ENCODE measurements at places on chromosomes 3 and 15.

DNA sequence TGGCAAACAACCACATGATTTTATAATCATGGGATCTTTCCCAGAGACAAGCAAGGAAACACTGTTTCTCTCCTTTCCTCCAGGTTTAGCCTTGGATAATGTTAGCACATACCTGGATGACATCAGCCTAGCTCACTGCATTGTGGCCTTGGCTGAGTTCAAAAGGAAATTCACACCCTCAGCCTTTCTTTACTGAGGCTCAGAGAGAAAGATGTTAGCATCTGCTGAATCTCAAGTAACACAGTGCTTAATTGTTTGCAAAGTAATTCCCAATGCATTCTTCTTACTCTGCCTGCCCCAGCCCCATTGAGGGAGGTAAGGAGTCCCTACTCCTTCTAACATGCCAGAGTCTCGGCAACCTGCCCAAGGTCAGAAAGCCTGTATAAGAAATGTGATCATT is 432.2 kb upstream of the LMCD1 start:
- DNase-seq = no peak

GRCh38 chr3:129429080-129429451 is 630 bp upstream of the EFCAB12 start:
- DNase-seq = no peak

- DNase-seq = no peak
Observed at GRCh38 chr3:183434503-183434902, 6.1 kb upstream of the MCF2L2 start.

DNA sequence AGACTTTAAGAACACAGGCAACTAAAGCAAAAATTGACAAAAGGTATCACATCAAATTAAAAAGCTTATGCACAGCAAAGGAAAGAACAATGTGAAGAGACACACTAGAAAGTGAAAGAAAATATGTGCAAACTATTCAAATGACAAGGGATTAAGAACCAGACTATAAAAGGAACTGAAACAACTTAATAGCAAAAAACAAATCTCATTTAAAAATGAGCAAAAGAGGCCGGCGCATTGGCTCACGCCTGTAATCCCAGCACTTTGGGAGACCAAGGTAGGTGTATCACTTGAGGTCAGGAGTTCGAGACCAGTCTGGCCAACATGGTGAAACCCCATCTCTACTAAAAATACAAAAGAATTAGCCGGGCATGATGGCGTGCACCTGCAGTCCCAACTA is 14.4 kb downstream of the NGLY1 start:
- DNase-seq = no peak

GRCh38 chr3:30518872-30519271 is 87.5 kb upstream of the TGFBR2 start:
- no peak for DNase-seq

DNA sequence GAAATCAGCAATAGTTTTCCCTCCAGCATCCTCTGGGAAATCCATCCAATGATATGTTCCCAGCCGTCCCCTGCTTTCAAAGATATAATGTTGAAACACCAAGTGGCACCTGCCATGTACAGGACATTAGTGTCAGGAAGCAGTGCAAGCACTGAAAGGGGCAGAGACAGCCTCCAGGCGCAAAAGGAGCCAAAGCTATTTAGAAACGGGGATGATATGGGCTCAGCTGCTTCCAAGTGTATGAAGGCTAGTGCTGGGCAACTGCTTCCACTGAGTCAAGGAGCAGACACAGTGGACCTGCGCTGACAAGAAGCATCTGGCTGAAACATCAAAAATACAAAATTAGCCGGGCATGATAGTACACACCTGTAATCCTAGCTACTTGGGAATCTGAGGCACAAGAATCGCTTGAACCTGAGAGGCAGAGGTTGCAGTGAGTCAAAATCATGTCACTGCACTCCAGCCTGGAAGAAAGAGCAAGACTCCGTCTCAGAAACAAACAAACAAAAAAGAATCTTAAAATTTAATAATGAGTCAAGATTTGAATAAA is 119.7 kb downstream of the AQP9 start:
- no peak for DNase-seq

- no peak for DNase-seq
Observed at GRCh38 chr3:145704020-145704419, 457.0 kb downstream of the PLOD2 start.

- DNase-seq = no peak
Observed at GRCh38 chr15:90762109-90762508, 45.0 kb downstream of the BLM start.

GRCh38 chr3:65497846-65498245 is 540.9 kb downstream of the MAGI1 start:
- no peak for DNase-seq

DNA sequence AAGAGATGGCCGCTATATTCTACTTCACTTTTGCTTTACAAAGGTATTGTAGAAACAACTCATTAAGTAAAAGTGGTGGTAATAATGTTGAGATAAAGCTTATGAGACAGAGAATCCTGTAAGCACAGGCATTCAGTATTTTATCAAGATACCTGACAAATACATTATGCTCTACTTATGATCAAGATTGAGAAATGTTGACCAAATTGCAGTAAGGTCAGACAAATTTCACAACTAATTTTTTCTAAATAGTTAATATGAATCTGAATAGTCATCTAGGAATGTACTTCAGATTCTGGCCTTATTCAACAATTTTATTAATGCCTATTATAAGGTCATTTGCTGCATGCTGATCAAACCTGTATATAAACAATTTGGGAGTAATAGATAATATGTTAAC is 95.1 kb upstream of the MBNL1 start:
- no peak for DNase-seq

DNA sequence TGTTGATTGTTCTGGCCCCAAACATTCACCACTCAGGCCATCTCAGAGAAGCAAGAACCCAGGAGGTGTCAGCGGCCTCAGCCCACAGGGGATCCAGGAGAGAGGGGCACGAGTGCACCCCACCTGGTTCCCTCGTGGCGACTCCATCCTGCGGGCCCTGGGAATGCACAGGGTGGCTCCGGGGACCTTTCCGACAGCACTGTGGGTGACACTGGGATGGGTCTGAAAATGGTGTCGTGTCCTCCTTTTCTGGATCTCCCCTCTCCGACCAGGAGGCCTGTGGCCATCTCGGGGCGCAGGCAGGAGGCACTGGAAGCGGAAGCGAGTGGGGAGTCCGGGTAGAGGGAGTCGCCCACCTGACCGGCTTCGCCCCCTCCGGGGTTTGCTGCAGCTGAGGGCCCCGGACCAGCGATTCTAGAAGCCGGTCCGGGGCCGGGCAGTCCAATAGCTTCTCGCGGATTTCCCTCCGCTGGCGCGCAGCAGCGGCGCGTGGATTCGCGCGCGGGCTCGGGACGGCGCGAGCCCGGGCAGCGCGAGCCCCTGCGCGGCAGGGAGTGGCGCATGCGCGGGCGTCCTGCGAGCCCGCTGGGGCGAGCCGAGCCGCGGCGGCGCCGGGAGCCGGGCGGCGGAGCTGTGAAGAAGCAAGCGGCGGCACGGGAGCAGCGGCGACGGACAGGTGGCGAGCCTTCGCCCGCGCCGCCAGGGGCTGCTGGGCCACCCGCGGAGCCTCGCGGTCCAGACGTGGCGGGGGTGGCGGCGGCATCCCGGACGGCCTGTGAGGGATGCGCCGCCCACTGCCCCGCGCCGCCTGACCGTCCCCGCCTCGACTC is at the start of gene DOCK3:
Gene DOCK3, plus strand, starts transcription at position 579 of the 830 bp plus-strand sequence. CDS start 337 bp downstream, outside the sequence.
- no peak for DNase-seq

GRCh38 chr15:68700455-68701123 is 120.1 kb downstream of the ANP32A start:
- DNase-seq = peak; percentile 22

DNA sequence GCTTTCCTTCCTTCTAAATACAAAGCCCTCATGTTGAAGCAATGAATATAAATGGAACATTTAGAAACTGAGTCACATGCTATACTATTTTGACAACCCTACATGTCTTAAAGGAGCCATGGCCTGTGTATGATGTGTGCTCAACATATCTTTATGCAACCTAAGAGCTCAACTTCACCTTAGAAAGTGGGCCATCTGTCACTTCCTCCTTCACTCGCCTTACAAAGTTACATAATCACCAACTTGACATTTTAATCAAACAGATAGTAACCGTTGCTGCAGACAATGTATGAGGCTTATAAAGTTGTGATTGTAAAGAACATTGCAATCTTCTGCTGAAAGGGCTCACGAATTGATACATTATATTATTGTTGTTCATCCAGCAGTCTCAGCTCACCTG is 163.6 kb downstream of the SERPINI1 start:
- no peak for DNase-seq

DNA sequence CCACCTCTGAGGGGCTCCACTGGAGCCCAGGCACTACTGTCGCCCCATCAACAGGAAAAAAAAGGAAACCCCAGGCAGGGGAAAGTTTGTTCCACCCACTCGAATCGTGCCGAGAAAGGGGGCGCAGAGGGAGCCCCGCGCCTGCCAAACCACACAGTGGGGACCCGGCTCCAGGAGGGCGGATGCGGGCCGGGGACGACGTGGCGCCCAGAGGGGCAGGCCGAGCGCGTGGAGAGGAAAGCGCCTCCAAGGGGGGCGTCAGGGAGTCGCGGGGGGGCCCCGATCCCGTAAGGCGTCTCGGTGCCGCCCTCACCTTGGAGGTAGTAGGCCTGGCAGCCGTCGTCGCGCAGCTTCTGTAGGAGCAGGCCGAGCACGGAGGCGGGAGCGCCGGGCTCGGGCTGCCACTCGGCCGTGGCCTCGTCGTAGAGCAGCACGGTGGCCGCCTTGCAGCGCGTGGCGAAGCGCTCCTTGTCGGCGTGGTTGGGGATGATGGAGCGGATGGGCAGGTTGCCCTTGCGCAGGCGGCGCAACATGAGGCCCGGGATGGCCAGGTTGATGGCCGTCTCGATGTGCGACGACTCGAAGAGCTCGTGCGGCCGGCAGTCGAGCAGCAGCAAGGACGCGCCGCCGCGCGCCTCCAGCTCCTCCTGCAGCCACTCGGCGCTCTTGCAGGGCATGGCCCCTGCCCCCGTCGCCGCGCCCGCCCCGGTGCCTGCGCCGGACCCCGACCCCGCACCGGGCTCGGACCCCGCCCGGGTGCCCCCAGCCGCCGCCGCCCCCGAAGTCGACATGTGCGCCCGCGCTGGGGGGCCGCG is 627 bp downstream of the DUSP7 start:
- no peak for DNase-seq

DNA sequence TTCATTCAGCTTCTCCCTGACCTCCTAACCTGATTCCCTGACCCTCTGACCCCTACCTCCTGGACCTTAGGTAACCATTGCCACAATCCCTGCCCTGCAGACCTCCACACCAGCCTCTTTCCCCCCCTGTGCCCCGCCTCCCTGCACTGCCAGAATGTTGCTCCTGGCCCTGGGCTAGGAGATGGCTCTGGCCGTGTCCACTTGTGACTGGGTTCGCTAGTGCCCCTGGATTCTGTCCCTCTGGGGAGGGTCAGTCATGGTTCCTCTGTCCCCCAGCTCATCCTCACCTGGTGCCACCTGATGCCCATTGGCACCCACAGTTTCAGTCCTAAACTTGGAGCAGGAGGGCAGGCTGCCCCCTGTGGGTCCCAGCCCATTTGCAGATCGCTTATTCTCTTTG is 56.2 kb upstream of the PRR23E start:
- no peak for DNase-seq

GRCh38 chr3:133469140-133469731 is 69.4 kb downstream of the BFSP2 start:
- DNase-seq = no peak

GRCh38 chr3:147640781-147641180 is 231.6 kb downstream of the ZIC1 start:
- no peak for DNase-seq

DNA sequence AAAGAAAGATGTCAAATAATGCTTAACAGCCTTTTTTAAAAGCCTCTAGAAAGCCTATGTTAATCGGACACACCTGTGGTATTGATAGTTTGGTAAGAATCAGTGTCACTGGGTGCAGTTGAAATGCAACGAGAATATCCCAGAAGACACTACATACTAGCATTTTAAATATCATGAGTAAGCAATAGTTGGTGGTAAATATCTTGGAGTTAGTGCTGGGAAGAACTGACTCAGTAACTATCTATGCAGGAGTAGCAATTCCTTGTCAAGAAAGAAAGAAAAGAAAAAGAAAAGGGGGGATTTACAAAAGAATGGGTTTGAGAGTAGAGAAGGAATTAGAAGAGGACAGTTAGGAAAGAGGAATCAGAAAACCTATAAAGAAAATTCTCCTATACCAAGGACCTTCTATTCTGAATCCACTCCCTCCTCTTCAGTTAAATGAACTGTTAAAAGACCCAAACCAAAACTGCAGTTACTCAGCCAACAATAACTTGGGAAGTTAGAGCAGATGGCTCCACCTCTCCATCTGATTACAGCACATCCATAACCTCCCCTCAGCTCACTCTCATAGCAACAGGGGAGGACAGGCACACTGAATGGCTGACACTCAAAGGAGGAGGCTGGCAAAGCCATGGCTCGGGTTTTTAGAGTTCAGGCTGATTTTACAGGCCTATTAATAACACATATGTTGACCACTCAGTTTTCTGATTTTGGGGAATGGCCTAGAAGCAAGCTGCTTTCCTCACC is 207.6 kb upstream of the MDFIC2 start:
- no peak for DNase-seq

- DNase-seq = no peak
Observed at GRCh38 chr15:26731965-26732364, 40.9 kb downstream of the GABRB3 start.

- DNase-seq = no peak
Observed at GRCh38 chr3:148551767-148552260, 145.9 kb upstream of the AGTR1 start.

DNA sequence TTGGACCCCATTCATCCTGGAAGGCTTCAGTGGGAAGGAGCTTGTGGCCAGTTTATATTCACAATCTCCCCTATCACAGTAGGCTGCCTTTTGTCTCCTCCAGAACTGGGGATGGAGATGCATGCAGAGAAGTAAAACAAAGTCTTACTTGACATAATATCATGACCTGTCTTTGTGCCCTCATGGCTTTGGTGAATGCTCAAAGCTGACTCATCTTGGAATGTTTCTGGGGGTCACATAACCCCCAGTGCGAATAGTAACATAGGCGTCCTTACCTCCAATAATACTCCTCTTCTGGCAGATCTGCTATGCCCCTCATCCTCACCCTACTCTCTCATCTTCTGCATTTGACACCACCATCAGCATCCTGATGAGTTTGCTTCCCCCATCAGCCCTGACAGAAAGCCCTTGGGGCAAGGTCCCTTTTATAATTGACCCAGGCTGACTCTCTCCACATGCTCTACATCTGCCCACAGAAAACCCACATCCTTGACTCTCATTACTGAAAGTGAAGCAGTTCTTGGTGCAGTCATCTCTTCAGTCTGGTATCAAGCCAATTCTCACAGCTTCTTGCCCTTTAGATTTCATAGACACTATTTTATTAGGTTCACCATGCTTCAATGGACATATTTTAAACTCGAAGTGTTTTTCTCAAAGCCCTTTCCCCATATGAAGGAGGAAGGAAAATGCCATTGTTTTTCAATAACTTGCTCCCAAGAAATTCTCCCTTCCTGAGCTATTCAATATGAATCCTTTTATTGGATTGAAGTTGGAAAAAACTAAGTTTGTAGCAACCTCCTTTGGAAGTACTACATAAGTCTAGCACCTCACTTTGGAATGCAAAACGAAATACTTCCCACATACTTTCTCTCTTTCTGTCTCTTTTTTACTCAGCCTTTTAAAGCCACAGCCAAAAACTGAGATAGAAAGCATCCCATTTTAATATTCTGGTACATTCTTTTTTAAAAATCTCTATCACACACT is 36.6 kb downstream of the OSTN start:
- DNase-seq = peak; percentile 37

- DNase-seq = no peak
Observed at GRCh38 chr3:10329495-10330015, 8.6 kb upstream of the SEC13 start.
